Kidney epithelial cell (primary cell): ENCODE measurements at places on chromosomes 1 and 21.

DNA sequence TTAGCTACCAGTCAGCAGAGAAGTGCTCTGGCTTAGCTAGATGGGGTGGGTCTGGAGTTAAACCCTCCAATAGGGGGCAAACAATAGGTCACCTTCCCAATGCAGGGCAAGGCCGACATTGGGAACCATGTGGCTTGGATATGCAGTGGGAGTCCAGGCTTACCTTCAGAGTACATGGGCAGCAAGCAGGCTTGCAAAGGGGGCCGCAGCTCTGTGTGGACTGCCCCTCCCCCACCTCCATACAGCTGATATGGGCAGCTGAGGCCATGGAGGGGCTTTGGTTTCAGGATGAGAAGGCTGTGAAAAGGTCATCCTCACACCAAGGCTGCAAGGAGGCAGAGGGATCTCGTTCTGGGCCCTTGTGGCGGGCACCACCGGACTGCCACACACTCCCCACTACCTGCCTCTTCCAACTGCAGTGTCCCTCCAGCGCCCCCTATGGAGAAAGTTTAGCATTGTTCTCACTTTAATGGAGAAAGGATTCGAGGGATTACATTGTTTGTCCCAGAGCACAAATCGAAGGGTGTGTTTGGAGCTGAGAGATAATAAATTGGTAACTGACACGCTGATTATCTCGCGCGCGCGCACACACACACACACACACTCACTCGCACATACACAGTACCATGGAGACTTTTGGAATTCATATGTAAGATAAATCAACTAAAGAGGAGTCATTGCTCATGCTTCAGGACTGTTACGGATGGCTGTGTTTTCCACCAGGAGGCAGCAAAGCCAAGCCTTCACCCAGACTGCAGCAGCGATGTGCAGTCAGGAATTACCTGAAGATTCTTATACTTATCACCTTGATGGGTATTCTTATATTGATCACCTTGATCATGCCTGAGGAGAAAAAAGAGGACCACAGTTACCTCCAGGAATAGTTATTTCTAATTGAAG is 7.0 kb upstream of the SMCP start:
- DNase-seq: no peak

DNA sequence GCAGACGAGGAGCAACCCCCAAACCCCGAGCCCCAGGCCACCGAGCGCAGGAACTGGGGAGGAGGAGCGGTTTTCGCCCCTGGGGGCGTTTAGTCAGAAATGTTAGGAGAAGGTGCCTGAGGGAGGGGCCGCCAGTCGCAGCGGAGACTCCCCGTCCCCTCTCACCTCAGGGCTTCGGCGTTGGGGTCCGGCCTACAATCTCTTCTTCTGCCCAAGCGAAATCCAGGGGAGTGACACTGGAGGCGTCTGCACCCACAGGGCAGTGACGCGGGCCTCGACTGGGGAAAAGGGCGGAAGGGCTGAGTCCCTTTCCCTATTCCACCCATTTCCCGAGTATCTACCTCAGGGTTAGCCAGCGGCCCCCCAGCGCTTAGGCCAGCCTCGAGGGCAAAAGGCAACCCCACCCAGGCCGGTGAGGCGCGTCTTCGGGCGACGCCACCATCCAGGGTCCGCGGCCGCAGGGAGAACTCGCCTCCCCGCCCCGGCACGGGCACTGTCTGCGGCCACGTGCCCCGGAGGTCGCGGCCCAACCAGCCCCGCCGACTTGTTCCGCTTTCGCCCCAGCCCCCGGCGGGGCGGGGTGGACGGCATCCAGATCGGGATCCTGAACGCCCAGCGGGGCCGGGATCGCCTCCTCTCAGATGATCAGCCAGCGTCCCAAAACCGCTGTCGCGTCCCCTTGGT is 118.7 kb upstream of the BARHL2 start:
- DNase-seq: no peak

- no peak for DNase-seq
Measured at GRCh38 chr1:3221112-3222041, 152.4 kb downstream of the PRDM16 start.

DNA sequence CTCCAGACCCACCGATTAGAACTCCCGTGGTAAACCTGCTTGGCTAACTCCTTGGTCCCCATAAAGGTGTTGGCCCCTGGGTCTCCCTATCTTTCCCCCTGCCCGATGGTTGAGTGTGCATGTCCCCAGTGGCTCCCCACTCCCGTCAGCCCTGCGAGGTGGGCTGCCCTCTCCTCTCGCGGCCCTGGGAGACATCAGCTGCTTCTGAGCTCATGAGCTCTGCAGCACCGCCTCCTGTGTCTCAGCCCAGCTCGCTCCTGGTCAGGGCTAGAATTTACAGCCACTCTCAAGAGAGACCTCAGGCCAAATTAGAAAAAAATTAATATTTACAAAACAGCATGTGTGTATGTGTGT is 15.9 kb upstream of the ZBTB21 start:
- no peak for DNase-seq

- DNase-seq: no peak
Measured at GRCh38 chr1:84960371-84960770, 36.5 kb downstream of the MCOLN2 start.
